A549 treated with AZD2906 at 1 μM for 4 hours (cell line): ENCODE measurements at places on chromosomes 12 and 14. TPM values are rescaled to one million over a fixed set of nuclear protein-coding genes. Genes with fewer than 3 reads are reported as not detected.

SPATS2 gene
- 27.3 to 35.1 TPM (median 32.6 TPM) in 5 replicates for total RNA-seq

NGB gene
- total RNA-seq = not detected in 5 replicates

CPM gene
- 4.6 to 6.7 TPM (median 5.2 TPM) in 5 replicates for total RNA-seq

RNASE7 gene
- total RNA-seq = not detected in 5 replicates
